ENCODE measurements at places on chromosomes 3 and 15.

DNA sequence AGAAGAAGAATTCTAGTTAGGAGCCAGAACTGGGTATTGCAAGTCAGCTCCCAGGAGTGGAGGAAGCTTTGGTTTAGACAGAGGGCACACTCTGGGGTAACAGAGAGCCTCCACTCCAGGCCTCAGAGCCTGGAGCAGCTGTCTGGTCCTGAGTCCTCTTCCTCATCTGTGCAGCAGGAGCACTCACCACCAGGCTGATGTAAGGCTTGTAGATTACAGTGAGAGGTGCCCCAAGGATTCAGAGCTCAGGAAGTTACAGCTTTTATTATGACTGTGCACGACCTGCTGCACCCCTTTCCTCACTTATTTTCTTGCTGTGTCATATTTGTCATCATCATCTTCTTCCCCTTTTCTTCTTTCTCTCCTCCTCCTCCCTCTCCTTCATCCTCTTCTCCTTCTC lies 210.4 kb downstream of the ATP10A start:
- no peak for DNase-seq

- DNase-seq: no peak
Observed at GRCh38 chr15:75720787-75721479, 8.3 kb upstream of the CSPG4 start.

DNA sequence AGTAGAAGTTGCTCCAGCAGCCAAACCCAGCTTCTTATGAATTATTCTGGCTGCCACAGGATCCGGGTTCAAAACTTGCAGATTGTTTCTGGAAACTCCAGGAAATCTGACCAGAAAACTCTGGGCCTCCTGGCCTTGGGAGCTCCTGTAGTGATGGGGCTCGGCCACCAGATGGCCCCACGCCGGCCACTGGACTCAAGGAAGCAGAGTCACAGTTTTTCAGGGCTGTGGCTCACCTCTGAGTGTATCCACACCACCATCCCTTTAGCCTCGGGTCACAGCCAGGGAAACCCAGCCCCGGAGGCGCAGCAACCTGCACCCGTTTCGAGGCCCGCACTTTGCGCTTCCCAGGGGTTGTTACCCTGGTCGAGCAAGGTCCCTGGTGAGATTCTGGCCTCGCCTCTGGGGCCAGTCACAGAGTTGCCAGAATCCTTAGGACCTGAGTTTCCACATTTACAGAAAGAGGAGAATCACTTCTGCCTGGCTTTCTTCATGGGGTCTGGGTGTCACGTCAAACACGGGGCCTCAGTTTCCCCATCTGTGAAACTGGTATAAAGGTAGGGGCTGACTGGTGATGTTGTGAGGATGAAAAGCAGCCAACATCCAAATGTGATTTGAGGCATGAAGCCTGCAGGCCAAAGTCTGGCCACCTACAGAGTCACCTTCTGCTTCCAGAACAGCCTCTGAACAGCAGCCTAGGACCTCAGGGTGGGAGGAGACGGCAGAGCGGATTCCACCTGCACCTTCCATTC lies 53.5 kb upstream of the LCTL start:
- peak; percentile 74 for DNase-seq

- no peak for DNase-seq
Observed at GRCh38 chr3:72848703-72849081, 447 bp upstream of the SHQ1 start.

GRCh38 chr3:9022305-9023225 lies 59.3 kb upstream of the RAD18 start:
- no peak for DNase-seq

- DNase-seq: no peak
Observed at GRCh38 chr3:133827136-133827535, 21.5 kb downstream of the SRPRB start.

DNA sequence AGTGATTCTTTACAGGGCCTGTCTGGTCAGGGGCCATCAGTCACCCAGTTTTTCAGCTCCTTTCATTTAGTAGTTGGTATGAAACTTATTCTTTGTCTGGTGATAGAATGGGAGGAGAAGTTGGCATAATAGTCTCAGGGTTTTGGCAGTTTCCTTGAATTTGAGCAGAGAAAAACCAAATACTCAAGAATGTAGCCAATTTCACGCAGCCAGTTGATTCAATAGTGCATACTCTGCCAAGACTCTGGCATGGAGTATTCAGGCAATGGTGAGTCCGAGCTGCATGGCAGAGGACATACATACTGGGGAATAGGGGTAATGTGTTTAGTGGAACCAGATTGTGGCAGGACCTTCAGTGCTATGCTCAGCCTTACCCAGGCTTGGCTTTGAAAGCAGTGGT lies 118.3 kb downstream of the GALK2 start:
- DNase-seq: no peak

- DNase-seq: no peak
Observed at GRCh38 chr3:53238051-53238850, 17.6 kb downstream of the TKT start.
